ENCODE measurements at places on chromosomes 11 and 22. TPM values are rescaled to one million over a fixed set of nuclear protein-coding genes. Genes with fewer than 3 reads are reported as not detected.

Gene CEND1
- not detected for total RNA-seq

Gene PMM1
- total RNA-seq = 152 TPM

Gene STARD10
- total RNA-seq = 297 TPM

Gene DCHS1
- 17.7 TPM for total RNA-seq

Gene CNTN5
- 0.14 TPM for total RNA-seq

Gene ARRB1
- 55.7 TPM for total RNA-seq

Gene LUZP2
- total RNA-seq = 3.3 TPM

DNA sequence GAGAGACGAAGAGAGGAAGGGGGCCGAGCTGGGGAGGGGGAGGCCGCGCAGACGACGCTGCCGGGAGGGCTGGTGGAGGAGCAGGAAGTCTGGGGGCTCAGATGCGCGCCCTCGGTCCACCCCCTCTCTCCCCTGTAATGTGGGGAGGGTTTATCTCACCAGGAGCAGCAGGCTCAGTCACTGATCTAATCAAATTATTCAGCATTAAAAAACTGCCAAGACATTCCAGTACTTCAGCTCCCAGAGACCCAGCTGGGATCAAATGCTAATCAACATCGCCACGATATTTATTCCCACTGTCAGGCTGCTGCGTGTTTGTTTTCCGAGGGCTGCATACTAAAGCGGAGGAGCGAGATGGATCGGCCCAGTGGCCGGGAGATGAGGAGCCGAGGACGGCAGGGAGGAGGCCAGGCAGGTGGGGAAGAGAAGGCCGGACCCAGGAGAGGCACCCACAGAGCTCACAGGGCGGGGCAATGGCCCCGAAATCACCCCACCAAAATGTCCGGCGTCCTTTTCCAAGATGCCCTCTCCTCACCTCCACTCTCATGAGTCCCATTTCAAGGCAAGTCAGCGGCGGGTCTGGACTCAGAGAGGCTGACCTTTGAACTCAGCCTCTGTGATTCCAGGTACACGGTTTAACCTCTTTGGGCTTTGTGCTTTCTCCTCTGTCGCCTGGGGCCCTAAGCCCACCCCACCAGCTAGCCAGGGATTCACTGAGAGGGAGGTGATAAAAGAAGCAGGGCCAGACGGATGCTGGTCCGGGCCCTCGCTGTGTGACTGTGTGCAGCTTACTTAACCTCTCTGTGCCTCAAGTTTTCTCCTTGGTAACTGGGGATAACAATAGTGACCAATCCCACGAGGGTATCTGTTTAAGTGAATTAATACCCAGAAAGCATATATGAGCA, 502.1 kb downstream of the MN1 start:
- no peak overlapping the region for H3K4me3 ChIP-seq
- no peaks in the 10 kb centered on the region for H3K4me1 ChIP-seq
- no peak for DNase-seq
- peaks cover 57% of the 10 kb centered on the region for H3K27me3 ChIP-seq

DNA sequence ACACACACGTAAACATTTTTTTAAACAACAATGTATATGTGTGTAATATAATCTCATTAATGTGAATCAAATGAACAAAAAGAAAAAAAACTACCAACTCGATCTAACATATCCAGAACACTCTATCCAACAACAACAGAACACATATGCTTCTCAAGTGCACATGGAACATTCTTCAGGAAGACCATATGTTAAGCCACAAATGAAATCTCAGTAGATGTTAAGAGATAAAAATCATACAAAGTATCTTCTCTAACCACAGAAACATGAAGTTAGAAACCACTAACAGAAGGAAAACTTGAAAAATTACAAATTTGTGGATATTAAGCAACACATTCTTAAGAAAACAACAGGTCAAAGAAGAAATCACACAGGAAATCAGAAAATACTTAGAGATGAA, 25.5 kb upstream of the TMEM45B start:
- H3K27me3 ChIP-seq = no peaks in the 10 kb centered on the region
- no peak overlapping the region for H3K27ac ChIP-seq
- H3K36me3 ChIP-seq = no peaks in the 10 kb centered on the region
- H3K4me1 ChIP-seq = peaks cover 7% of the 10 kb centered on the region
- no peak overlapping the region for H3K4me3 ChIP-seq
- no peak for DNase-seq

DNA sequence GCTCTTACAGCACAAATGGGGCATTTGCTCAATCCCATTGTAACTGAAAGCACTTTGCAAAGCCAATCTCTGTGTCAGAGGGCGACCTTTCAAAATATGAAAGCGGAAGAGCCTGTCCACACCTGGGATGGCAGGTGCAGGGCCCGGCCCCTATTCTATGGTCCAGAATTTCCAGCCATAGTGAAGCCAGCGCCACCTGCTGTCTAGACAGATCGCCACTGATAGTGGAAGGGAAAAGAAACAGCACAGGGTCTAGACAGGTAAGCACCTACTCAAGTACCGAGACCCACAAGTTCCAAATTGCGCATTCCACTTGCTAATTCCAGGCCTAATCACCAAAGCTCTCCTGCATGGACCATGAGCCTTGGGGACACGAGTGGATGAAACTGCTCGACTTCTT, 141.4 kb downstream of the NTM start:
- H3K27ac ChIP-seq = no peak overlapping the region
- H3K36me3 ChIP-seq = no peaks in the 10 kb centered on the region
- no peaks in the 10 kb centered on the region for H3K27me3 ChIP-seq

DNA sequence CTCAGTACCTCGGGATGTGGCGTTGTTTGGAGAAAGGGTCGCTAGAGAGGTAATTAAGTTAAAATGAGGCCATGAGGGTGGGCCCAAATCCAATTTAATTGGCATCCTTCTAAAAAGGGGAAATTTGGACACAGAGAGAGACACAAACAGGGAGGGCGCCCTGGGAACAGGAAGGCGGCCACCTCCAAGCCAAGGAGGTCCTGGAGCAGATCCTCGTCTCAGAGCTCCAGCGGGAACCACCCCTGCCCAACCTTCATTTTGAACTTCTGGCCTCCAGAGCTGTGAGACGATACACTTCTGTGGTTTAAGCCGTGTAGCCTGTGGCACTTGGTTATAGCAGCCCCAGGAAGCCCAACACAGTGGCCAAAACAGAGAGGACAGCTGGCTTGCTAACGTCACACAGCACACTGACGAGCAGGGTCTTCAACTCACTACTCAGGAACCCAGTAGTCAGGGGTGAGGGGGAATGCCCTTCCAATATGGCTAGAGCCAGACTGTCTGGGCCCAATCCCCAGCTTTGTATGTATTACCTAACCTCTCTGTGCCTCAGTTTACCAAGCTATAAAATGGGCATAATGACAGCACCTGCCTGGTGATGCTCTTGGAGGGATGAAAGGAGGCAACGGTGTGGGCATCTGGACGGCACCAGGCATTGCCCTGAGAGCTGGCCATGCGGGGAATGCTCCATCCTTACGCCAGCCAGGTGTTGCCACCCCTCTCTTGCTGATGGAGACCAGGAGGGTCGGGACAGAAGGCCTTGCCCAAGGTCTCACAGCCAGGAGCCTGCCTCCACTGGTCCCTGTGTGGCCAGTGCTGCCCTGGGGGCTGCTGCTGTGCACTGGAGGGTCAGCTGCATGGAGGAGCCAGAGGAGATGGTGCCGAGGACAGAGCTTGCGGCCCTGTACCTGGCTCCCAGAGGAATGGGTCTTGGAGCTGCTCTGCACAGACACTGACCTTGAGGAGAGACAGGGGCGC, 53.3 kb upstream of the LINC01488 start:
- no peaks in the 10 kb centered on the region for H3K4me1 ChIP-seq
- DNase-seq = no peak
- H3K36me3 ChIP-seq = no peaks in the 10 kb centered on the region
- no peak overlapping the region for H3K4me3 ChIP-seq
- no peak overlapping the region for H3K27ac ChIP-seq

GRCh38 chr11:71281204-71281603, 28.8 kb upstream of the SHANK2 start:
- no peaks in the 10 kb centered on the region for H3K4me1 ChIP-seq
- DNase-seq = no peak
- H3K4me3 ChIP-seq = no peak overlapping the region
- no peaks in the 10 kb centered on the region for H3K36me3 ChIP-seq

DNA sequence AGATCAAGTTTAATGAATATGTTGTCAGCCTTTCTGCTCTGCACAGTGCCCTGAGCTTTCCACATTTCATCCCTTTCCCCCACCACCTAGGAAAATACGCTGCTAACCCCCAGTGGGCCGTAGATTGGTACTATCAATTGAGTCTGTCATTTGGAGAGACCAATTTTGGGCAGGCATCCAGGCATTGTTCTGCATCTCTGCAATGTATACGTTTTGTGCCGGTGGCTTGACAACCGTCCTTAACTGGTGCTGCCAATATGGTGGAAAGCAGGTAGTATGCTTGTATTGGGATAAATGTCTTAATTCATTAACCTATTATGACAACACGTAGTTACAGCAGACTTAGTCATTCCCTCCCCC, 1.3 kb downstream of the ELMOD1 start:
- H3K27me3 ChIP-seq = peaks cover 81% of the 10 kb centered on the region
- H3K27ac ChIP-seq = no peak overlapping the region
- H3K4me1 ChIP-seq = peaks cover 17% of the 10 kb centered on the region
- DNase-seq = no peak

DNA sequence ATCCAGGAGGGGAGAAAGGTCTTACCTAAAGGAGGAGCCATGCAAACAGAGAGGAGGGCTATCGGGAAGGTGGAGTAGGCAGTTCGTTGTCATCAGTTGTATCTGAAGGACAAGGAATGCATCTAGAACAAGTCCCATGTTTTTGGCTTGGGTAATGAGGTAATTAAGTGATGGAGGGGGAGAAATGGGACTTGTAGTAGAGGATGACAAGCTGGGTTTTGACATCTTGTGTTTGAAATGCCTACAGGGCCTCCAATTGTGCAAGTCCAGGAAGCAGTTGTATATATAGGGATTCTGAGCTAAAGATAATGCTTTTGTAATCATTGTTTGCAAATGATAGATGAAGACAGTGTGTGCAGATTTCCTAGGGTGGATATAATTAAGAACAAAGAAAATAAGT, 622.8 kb downstream of the NTM start:
- no peaks in the 10 kb centered on the region for H3K36me3 ChIP-seq
- H3K27me3 ChIP-seq = no peaks in the 10 kb centered on the region
- no peak overlapping the region for H3K4me3 ChIP-seq
- no peak overlapping the region for H3K27ac ChIP-seq
- no peaks in the 10 kb centered on the region for H3K4me1 ChIP-seq

GRCh38 chr22:47394504-47395440, 632.3 kb downstream of the TBC1D22A start:
- no peaks in the 10 kb centered on the region for H3K4me1 ChIP-seq
- no peaks in the 10 kb centered on the region for H3K27me3 ChIP-seq
- no peak for DNase-seq
- no peaks in the 10 kb centered on the region for H3K36me3 ChIP-seq
- no peak overlapping the region for H3K27ac ChIP-seq

DNA sequence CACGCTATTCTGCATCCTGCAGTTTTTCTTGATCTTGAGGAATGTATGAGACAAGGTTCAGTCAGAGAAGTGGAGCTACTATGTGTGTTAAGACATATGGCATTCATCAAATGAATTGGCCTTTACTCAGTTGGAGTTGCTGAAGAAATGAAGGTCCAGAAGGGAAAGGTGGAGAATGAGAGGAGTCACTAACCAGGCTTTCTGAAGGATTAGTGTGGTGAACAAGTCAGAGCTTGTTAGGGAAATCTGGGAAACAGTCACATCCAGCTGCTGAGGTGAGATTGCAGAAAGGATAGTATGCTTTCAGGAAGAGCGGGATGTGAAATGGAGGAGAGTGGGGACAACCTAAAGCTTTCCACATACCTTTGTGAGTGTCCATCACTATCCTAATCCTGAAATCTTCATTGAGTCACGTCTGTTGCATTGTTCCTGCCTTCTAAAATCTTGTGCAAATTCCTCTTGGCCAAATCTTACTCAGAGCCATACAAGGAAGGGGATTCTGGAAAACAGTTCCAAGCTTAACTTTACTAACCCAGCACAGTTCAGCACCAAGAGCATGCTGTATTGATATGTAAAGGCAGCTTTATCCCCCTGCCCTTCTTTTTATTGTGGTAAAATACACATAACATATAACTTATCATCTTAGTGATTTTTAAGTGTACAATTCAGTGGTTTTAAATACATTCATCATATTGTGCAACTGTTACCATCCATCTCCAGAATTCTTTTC, 11.4 kb upstream of the PITPNB start:
- no peak overlapping the region for H3K27ac ChIP-seq
- no peaks in the 10 kb centered on the region for H3K27me3 ChIP-seq
- no peaks in the 10 kb centered on the region for H3K4me1 ChIP-seq
- no peaks in the 10 kb centered on the region for H3K36me3 ChIP-seq
- DNase-seq = no peak
- no peak overlapping the region for H3K4me3 ChIP-seq

GRCh38 chr11:60500276-60500910, 7.8 kb downstream of the MS4A12 start:
- peaks cover 44% of the 10 kb centered on the region for H3K4me1 ChIP-seq
- H3K27me3 ChIP-seq = no peaks in the 10 kb centered on the region
- H3K27ac ChIP-seq = peak overlapping the region; percentile 79

GRCh38 chr11:40241524-40242051, 1217.9 kb downstream of the LRRC4C start:
- H3K4me1 ChIP-seq = no peaks in the 10 kb centered on the region
- no peak overlapping the region for H3K4me3 ChIP-seq
- H3K36me3 ChIP-seq = no peaks in the 10 kb centered on the region

Data from transverse colon (tissue), 4 donors.